ENCODE measurements at places on chromosomes 4 and X. TPM values are rescaled to one million over a fixed set of nuclear protein-coding genes. Genes with fewer than 3 reads are reported as not detected.

Gene SUPT20HL2
- polyA plus RNA-seq: not detected

Gene KIAA1210
- 3.1 TPM for polyA plus RNA-seq

Gene ARMCX4
- polyA plus RNA-seq: 19.4 TPM

Gene MOSPD2
- polyA plus RNA-seq: 23.3 TPM

Gene CXCL10
- 1.1 TPM for polyA plus RNA-seq

Gene EDNRA
- polyA plus RNA-seq: 79.8 TPM

Gene UPF3B
- polyA plus RNA-seq: 38.5 TPM

Gene ART3
- 0.72 TPM for polyA plus RNA-seq

Gene ZNF157
- polyA plus RNA-seq: 0.90 TPM

Gene REELD1
- polyA plus RNA-seq: 0.49 TPM

Gene ANKRD50
- 37.7 TPM for polyA plus RNA-seq

Gene FRMD7
- polyA plus RNA-seq: 1.4 TPM

- peak; percentile 74 for DNase-seq
Measured at GRCh38 chr4:2393353-2394270, 24.8 kb downstream of the ZFYVE28 start.

- no peak for DNase-seq
Measured at GRCh38 chr4:153274967-153275366, 69.5 kb upstream of the MND1 start.

DNA sequence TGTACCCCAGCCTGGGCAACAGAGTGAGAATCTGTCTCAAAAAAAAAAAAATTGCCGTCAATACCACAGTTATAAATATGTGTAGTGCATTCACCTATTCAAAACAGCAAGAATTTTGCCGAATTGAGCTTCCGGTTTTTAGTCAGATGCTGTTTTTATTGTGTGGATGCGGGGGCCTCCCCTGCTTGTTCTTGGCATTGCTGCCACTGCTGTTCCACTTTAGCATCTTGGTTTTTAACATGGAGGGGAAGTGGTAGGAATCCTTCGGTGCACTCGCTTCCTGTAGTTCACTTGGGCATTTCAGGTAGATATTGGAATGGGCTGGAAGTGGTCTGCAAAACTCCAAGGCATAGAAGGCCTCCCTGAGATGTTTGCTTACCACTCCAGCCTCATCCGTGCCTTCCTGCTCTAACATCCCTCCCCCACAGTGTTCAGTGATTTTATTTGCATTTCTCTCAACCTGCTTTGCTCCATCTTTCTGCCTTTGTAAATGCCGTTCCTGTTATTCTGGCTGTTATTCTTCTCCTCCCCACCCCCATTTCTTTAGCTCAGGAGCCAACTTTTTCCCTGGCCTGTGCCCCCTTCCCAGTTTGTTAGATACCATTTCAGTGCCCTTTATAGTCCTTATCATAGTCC is 25.5 kb downstream of the MOB1B start:
- no peak for DNase-seq

DNA sequence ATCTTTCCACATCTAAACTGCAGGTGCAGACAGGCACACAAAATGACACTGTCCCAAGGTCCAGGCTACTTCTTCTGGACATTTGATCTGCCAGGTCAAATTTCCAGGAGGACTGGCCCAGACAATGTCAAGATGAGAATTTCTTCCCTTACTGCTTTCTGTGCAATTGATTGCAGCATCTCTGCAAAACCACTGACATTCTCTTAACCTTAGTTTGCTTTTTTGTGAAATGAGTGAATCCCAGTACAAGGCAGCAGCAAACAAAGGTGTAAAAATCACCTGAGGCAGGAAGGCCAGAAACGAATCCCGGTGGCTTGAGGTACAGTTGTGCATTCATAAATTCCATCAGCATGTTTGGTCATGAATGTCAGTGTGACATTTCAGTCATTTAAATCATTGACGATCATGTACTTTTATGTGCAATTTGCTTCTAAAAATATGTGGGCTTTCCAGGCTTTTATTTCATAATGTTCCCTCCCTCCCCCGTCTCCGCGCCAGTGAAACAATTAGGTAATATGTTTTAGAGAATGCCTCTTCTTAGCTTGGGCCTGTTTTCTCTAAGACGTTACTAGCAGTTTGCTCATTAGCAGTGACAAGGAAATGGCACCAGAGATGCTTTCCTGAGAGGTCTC is 39.1 kb downstream of the NHS start:
- DNase-seq: no peak

DNA sequence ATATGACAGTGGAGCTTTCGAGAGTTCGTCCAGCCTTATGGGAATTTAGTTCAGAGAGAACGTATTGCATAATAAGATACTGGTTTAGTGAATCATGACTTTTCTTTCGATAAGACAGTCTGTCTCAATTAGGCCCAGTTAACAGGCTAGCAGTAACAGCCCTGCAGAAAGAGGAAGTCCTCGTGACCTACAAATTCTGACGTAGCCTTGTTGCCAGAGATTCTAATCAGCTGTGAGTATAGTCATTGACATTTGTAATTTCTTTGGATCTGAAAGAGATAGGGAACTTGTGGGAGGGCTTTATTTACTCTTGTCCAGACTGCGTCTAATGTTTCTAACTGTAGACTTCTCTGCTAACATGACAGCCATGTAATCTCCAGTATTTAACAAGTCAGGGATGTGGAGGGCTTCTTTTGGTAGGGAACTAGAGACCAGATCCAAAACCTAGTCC is 15.8 kb downstream of the ART3 start:
- no peak for DNase-seq

- DNase-seq: no peak
Measured at GRCh38 chrX:130467936-130468335, 66.1 kb downstream of the RBMX2 start.

DNA sequence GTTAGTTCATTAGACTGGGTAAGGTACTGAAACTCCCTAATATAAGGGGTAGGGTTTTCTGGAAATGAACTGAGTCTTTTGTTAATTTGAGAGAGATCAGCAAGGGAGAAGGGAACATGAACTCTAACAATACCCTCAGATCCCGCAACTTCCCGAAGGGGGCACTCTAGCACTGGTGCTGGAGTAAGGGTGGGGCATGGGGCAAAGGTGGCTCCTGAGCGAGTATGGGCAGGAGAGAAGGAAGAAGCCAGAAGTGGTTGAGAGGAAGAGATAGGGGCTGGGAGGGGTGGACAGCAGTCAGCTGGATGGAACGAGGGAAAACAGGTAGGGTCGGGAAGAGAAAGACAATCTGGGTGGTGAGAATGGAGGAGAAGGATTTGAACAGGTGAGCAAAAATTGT is 183.2 kb upstream of the MAGEE2 start:
- DNase-seq: no peak

- DNase-seq: no peak
Measured at GRCh38 chr4:180578175-180578574, 1665.0 kb upstream of the TENM3 start.

GRCh38 chr4:1464581-1465171 is 58.4 kb upstream of the NKX1-1 start:
- DNase-seq: no peak

- DNase-seq: no peak
Measured at GRCh38 chrX:31547416-31547815, 475.6 kb upstream of the FTHL17 start.

- DNase-seq: no peak
Measured at GRCh38 chr4:71201057-71201456, 137.8 kb upstream of the SLC4A4 start.

DNA sequence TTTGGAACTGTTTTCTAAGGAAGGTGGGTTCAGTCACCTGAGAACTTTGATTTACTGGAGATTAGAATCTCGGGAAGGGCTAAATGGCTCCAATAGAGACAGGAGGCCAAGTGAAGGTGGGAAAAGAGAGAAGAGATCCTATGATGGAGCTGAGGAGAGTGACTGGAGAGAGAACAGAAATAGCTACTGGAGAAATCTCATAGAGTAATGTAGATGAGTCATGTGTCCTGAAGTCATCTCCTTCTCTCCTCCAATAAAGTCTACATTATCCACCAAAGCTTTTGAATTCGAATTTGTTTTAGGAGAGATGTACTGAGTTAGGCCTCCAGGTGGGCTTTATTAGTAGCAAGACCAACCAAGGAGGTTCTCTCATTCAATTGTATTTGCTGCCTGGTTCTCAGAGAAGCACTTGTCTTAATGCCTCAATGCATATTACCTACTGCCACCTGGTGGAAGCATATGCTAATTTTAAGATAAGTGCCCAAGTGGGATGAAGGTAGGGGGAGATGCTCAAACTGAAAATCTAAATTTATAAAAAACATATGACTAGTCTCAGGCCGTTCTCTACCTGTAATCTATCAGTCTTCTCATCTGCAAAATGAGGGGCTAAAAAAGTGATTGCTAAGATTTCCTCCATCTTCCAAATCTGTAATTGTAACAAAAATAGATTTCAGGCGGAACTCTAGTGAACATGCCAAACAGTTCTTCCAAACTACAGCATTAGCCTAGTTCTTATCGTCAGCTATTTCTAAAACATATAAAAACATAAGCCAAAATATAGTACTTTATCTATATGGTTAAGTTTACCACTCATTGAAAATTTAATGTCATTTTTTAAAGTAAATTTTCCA is 24.4 kb downstream of the TXK start:
- no peak for DNase-seq

- no peak for DNase-seq
Measured at GRCh38 chr4:15702941-15703403, at the start of gene BST1. Gene BST1 (plus strand): TSS chr4:15703065. CDS start chr4:15703145, 80 bp downstream.

DNA sequence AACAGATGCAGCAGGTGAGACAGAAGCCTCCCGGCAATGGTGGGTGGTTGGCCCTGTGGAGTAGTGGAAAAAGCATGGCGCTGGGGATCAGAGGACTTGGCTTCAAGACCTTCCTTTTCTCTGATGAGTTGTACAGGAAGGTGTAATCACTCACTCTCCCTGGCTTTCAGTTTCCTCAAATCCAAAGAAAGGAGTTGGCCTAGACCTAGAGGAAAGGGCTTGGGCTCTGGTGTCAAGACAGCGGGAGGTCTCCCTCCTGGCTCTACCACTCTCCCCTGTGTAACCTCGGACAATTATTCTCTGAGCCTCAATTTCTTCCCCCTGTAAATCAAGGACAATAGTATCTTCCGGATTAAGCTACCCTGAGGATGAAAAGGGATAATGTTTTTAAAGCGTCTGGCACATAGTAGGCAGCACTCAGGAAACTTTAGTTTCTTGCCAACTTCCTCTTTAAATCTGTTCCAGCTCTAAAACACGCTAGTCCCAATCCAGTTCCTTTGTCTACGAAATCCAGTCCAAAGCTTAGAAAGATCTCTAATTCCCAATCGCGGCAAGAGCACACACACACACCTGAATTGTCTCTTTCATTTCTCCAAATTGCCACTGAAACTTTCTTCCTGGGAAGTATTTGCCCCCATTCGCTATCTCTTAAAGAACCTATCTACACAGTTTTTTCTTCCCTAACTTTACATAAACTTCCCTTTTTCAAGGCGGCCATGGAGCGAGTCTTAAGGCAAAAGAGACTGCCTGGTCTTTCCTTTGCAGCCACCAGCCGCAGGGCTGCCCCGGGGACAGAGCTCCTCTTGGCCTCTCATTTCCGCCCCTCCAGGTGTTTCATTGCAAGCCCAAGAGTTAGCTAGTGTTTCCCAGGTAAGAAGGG is 29.9 kb upstream of the GPC4 start:
- DNase-seq: no peak

- DNase-seq: no peak
Measured at GRCh38 chr4:123402121-123402465, 5.5 kb downstream of the SPRY1 start.

DNA sequence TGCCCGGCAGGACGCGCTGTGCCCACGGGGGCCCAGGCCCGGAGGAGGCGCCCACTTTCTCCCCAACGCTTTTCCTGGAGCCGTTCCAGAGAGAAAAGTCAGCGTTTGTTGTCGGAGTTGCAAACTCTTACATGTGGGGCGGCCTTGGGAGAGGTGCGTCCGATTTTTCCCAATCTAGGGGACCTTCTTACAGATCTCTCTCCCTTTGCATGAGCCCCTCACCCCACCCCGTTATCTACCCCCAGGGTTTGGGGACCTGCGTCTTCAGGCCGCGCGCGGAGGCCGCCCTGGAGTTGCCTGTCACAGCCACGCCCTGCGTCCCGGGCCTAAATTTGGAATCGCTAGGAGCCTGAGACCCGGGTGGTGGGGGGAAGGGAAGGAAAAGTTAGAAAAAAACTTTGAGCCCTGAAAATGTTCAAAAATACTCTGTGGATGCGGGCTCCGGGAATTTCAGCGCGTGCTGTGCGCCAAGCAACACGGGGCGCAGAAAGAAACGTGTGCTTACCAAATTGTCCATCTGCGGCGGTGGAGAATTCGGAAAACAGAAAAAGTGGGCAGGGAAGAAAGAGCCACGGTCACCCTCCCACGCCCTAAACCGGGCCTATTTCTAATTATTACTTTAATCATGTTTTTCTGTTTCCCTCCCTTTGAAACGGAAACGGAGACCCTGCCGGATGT is 587 bp downstream of the CD99 start:
- DNase-seq: no peak

- no peak for DNase-seq
Measured at GRCh38 chrX:131277543-131278136, 11.5 kb downstream of the IGSF1 start.

GRCh38 chrX:118198577-118198976 is 82.0 kb upstream of the KLHL13 start:
- no peak for DNase-seq

GRCh38 chr4:87745064-87745807 is 54.1 kb upstream of the IBSP start:
- DNase-seq: no peak

DNA sequence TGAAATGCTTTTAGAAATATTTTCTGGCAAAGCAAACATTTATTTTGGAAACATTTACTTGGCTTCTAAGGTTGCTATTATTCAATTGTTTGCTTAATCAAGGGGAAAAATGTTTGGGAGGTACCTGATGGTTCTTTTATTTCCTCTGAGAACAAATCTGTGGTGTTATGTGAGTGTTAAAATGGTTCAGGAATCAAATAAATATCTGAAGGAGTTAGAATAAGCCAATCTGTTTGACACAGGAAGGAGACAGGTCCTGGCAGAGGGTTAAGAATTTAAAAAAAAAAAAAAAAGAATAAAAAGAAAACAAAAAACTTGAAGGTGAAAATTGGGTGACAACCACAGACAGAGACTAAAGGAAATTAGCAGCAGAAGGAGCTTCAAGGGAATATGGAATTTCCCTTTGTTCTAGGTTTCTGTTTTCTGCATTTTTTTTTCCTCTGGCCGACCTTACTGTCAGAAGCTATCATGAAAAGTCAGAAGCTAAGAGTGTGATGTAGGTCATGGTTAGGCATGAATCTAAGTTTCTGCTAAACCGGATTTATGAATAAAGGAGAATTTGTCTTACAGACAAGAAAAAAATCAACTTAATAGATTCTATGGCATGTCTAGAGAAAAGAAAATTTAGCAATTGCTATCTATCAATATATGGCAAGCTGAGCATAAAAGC is 78.6 kb upstream of the PNPLA4 start:
- DNase-seq: no peak

DNA sequence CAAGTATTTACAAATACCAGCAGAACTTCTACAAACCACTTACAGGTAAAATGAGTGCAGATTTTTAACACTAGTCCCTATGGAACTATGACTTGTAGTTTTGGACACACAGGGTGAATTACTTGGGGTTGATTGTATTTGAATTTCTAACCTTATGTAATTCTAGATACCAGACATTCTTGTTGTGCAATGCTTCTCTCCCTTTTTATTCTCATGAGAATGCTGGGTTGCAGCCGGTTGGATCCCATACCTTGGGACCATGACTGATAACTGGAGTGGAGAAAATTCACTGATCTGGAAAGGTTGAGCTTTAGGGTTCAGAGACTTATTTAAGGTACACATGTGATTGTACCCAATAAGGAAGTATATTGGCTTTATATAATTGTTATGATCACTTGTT is 8.8 kb downstream of the TET2 start:
- no peak for DNase-seq

- DNase-seq: no peak
Measured at GRCh38 chr4:98518559-98519267, 139.7 kb downstream of the TSPAN5 start.
